ENCODE measurements at places on chromosomes 12 and 14.

- no peak for DNase-seq
Measured at GRCh38 chr12:78865516-78865915, 942 bp downstream of the SYT1 start.

DNA sequence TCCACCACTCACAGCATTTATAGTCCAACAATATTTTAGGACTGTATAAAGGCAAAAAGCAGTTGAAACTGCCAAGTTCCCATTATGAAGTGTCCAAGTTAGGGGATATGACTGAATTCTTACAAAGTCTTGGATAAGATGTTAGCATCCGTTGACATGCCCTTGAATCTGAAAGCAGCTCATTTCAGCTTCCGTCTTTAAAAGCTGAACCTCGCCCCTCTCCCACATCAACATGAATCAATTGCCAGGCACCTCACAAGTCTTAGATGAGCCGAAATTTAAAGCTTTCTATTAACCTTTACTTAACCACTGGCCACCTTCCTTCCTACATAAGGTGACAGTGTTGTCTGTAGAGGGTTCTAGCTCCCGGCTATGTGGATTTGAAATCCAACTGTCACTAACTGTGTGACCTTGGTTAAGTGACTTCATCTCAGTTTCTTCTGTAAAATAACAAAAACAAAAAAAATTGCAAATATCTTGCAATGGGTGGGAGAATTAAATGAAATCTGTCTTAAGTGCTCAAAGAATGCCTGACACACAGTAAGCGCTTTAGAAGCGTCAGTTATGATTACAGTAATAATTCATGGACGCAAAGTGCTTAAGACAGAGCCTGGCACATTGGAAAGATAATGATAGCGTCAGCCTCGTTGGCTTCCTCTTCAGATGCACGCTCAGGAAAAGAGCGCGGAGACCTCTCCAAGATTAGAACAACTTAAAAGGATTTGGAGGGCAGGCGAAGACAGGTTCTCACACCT, 1.2 kb downstream of the PPP1CC start:
- DNase-seq: no peak

- DNase-seq: no peak
Measured at GRCh38 chr12:47818467-47819137, 1.1 kb downstream of the HDAC7 start.

- no peak for DNase-seq
Measured at GRCh38 chr14:100900837-100901390, 2.6 kb downstream of the RTL1 start.

GRCh38 chr14:82075566-82075965, 541.9 kb upstream of the SEL1L start:
- DNase-seq: no peak

DNA sequence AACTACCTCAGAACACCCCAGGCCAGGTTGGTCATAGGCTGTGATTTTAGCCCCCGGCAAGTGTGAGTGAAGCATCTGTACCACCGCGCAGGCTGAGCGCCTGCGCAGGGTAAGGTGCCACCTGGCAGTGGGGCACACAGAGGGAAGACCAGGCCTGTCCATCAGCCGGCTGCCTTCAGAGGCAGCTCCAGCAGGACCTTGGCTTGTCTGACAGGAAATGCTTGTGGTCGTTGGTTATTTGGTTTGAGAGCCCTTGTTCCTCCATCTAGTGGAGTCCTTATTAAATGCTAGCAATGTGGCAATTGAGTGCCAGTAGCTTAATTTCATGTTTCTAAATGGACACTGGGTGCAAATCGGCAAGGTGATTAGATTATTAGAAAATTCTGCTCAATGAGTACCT, 27.5 kb downstream of the SLC25A29 start:
- no peak for DNase-seq
